Activated T-helper 2 cell treated with anti-CD3 and anti-CD28 coated beads, Interferon-gamma antibody, Interleukin-2, Interleukin-4, amounts not matched to agents 10 μg/mL and 5 μg/mL and 100 μg/mL, durations not matched to agents 14 hours and 24 hours and 36 hours (primary cell): ENCODE measurements at places on chromosomes 13 and 19.

DNA sequence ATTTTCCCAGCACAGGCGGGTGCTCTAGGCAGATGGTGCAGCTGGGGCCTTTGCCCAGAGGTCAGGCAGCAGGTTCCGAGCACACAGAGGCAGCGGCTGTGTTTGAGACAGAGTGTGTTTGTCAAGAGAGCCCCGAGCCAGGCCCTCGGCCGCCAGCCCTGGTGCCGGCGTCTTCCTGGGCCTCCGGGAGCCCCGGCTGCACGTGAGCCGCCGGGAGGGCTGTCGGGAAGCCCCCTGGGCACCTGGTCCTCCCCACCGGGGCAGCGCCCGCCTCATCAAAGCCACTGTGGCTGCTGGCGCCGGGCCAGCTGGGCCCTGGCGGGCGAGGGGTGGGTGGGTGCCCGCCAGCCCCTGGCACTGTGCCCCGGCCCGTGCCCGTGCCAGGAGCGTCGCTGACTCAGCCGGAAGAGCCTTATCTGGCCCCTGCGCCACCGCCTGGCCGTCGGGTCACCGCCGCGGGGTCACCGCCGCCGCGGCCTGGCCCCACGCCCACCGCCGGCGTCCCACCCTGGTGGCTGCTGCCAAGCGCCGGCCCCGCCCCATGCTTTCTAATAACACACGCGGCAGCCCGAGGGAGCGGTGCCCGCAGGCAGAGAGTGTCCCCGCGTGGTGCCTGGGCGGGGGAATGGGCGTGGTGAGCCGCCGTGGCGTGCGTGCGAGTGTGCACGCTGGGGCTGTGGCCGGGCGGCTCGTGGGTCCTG lies 14.9 kb downstream of the ARID3A start:
- DNase-seq, result no peak

- DNase-seq, result no peak
These were observed 14.4 kb downstream of the C3 start for GRCh38 chr19:6705931-6706632.

DNA sequence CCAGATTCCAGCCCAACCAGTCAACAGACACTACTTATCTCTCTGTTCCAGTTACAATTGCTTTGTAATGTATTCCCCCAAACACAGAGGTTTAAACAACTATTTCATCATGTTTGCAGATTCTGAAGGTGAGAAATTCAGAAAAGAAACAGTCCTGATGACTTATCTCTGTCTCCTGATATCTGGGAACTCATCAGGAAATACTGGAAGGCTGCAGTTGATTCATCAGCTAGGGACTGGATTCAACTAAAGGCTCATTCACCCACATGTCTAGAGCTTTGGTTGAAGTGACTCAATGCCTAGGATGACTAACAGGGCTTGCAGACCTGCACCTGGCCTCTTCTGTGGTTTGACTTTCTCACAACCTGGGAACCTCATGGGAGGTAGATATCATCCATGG lies 56.6 kb upstream of the GPC6 start:
- DNase-seq, result no peak

GRCh38 chr19:51726049-51726448 lies 2.3 kb upstream of the HAS1 start:
- DNase-seq, result no peak

- no peak for DNase-seq
These were observed 27.1 kb upstream of the PARP4 start for GRCh38 chr13:24539500-24540165.

DNA sequence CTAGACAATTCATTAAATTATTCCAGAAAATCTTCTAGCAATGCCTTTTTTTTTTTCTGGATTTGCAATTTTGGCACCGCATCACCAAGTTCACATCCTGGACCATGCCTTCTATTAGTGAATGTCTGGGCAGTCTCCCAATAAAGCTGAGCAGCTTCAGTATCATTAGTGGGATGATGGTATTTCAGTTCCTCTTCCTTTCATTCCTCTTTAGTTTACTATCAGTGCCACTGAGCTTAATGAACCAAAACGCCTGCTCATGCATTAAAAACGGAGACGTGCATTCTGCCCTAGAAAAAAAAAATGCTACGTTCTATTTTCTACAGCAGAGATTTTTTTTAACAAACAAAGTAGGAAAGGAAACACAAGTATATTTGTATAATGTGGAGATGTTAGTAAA lies 343.0 kb downstream of the PCDH9 start:
- DNase-seq, result no peak

DNA sequence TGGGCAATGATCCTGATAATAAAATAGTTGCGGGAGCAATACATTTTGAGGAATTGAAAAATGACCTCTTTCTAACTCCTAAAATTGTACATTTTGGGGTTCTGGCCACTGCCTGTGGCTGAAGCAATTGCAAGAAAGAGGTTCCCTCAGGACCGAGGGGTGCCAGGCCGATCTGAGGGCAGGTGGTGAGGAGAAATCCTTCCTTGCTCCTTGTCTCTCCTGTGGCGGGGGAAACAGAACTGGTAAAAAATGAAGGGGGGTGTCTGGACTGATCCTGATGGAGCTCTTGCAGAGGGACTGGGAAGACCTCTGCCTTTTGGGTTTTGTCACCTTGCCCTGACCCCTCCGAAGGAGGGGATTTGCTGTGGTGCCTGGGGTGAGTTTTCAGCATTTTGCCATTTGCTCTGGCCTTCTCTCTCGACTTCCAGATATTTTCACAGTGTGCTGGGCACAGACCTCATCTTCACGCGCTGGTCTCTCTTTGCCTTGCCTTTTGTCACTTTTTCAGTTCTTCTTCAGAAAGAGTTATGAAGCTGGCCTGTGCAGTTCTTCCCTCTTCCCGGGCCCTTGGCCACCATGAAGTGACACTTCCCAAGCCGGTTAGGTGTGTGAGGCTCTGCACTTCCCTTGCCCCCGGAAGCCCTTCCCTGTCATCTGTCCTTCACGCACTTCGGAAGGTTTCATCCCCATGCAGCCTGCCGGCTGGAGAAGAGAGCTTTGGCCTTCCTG lies 22.2 kb downstream of the NFIX start:
- DNase-seq, result no peak

GRCh38 chr13:40232311-40233040 lies 434.0 kb downstream of the FOXO1 start:
- DNase-seq, result no peak

- DNase-seq, result no peak
These were observed 1.4 kb downstream of the SH2D3A start for GRCh38 chr19:6765738-6766356.

DNA sequence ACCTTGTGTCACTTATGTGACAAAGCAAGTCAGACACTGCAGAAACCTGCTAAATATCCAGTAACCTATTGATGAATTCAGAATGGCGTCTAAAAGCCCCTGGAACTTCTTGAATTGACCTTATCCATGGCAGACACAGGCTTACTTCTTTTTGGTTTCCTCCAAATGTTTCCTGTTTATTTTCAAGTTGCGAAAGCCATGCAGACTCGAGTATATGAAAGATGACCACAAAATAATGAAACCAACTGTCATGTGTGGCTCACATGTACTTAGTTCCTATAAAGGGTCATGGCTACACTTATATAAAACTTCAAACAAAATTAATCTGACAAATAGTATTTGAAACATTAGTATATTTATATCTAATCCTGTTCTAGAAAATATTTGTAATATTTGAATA lies 113.1 kb upstream of the FNDC3A start:
- DNase-seq, result no peak
